ENCODE measurements at places on chromosomes 5 and 9.

- DNase-seq = no peak
Measured at GRCh38 chr5:93585767-93586385, 2.9 kb downstream of the NR2F1 start.

- no peak for DNase-seq
Measured at GRCh38 chr9:121285835-121286687, 18.1 kb downstream of the GSN start.

GRCh38 chr9:136667940-136668760 is 5.4 kb downstream of the EGFL7 start:
- no peak for DNase-seq

DNA sequence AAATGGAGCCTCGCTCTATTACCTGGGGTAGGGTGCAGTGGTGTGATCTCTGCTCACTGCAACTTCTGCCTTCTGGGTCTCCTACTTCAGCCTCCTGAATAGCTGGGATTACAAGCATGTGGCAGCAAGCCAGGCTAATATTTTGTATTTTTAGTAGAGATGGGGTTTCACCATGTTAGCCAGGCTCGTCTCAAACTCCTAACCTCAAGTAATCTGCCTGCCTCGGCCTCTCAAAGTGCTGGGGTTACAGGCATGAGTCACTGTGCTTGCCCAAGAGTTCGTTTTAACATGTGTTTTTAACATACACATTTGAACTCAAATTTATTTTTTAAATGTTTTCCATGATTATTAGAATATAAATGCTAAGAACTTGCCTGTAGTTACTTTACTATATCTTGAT is 34.2 kb downstream of the MARCHF6 start:
- no peak for DNase-seq

- DNase-seq = no peak
Measured at GRCh38 chr5:125129151-125129806, 382.8 kb upstream of the ZNF608 start.

- no peak for DNase-seq
Measured at GRCh38 chr9:97387936-97388684, 23.8 kb upstream of the TDRD7 start.

- DNase-seq = no peak
Measured at GRCh38 chr5:159410480-159410879, 80.2 kb upstream of the IL12B start.

DNA sequence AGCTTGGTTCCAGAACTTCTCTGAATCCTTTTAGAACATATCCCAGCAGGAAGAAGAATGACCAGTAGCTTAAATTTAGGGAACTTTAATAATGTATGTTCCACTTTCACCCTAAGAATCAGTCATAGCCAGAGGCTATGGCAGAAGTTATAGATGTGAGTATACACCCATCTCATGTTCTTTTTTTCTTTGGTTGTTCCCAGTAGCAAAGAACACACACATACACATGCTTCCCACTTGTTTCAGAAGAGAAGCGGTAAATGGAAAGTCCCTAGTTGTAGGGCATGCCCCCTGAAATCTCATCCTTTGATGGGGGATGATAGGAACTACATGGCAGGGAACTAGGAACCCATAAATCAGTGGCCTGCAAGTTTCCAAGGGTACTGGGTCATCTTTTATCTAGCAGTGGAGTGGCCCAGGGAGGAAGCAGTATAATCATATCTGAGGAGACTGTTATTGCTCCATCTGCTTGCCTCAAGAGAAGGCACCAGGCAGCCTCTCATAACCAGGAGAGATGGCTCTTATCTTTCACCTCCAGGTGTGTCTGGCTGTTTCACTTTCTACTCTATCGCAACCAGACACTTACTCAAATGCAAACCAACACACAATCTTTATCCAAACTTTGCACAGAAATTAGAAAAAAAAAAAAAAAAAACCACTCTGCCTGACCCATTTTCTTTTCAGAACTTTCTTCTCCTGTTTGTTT is 109.5 kb downstream of the SNCAIP start:
- no peak for DNase-seq
